GM23248 (cell line): ENCODE measurements at places on chromosomes 5 and 9. TPM values are rescaled to one million over a fixed set of nuclear protein-coding genes. Genes with fewer than 3 reads are reported as not detected.
A peak's percentile ranks its signal among the peaks of the same experiment; 100 is the strongest.

DNA sequence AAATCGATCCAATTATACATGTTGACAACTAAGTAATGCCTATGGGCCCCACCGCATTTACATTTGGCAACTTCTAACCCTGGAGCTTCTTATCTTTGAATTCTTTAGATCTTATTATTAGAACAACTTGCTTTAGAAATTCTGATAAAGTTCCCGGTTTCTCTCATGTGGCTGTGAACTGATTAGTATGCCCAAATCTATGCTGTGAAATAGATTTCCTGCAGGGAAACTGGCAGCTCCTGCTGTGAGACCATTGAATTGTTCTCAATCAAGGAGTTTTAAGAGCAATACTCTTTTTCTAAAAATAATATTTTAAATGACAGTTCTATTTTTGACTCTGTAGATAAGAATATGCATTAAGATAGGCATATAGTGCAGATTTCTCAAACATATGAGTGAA, 177.5 kb downstream of the GABRB2 start:
- no peaks in the 10 kb centered on the region for H3K4me1 ChIP-seq
- no peaks in the 10 kb centered on the region for H3K27me3 ChIP-seq
- no peak overlapping the region for H3K27ac ChIP-seq
- no peaks in the 10 kb centered on the region for H3K36me3 ChIP-seq
- no peak overlapping the region for H3K4me3 ChIP-seq
- no peak for DNase-seq

GRCh38 chr9:16202221-16202620, 649.4 kb downstream of the CCDC171 start:
- H3K27me3 ChIP-seq: no peaks in the 10 kb centered on the region
- DNase-seq: no peak
- H3K4me1 ChIP-seq: peaks cover 24% of the 10 kb centered on the region
- H3K36me3 ChIP-seq: no peaks in the 10 kb centered on the region
- no peak overlapping the region for H3K4me3 ChIP-seq
- no peak overlapping the region for H3K27ac ChIP-seq

DNA sequence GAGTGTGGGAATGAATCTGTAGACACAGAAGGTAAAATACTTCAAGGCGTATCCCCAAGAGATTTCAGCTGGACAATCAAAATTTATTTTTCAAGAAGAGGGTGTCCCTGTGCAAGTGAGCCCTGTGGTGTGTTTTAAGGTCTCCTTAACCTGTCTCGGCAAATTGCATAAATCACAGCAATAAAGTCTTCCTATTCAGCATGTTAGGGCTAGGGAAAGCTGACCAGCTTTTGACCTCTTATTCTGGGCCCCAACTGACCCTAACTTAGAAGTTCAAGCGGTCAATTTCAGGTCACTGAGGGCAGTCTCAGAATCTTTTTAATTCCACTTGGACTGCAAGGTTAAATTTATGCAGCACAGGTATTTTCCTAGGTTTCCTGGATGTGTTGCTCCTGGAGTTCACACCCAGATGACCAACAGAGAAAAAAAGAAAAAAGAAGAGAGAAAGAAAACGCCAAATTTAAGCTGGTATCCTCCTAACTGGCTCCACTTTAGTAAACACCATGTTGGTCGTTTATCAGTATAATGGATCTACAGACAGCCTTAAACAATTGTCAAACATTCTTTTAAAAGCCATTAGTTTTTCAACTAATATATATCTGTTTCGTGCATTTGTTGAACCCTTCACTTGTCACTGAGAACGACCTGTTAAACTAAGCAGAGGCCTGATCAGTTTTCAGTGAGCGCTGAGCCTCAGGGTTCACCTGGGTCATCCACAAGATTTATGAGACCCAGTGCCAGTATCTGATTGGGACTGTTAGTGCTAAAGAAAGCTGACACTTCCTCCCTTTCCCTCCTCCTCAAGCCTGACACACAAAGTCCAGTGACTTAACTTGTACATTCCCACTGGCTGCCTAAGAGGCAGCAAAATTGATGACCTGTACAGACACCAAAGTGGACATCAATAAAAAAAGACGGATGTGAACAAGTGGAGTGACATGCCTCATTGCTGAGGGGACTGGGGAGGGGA, 546.1 kb downstream of the NR2F1-AS1 start:
- DNase-seq: no peak
- no peaks in the 10 kb centered on the region for H3K27me3 ChIP-seq
- H3K4me3 ChIP-seq: no peak overlapping the region
- H3K36me3 ChIP-seq: no peaks in the 10 kb centered on the region
- peaks cover under 1% of the 10 kb centered on the region; the same call in 1 of the 2 replicates for H3K4me1 ChIP-seq
- H3K27ac ChIP-seq: no peak overlapping the region

DNA sequence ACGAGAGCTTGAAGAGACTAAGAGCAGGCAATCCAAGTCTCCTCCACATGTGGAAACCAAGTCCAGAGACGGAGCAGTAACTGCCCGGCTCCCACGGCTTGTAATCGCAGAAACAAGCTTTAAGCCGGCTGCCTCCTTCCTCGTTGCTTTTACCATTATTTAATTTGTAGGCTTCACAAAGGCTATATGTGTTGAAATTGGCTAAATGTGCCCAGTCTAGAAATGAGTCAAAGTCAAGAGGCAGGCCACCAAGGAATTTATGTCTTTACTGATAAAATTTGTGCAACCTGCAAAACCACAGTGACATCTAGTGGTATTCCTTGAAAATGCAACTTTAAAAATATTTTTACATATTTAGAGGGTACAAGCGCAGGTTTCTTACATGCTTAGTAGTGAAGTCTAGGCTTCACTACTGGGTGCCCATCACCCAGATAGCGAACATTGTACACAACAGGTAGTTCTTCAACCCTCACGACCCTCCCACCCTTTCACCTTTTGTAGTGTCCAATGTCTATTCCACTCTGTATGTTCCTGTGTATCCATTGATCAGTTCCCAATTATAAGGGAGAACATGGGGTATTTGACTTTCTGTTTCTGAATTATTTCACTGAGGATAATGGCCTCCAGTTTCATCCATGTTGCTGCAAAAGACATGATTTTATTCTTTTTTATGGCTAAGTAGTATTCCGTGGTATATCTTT, 33.5 kb upstream of the EBF1 start:
- H3K27ac ChIP-seq: peak overlapping the region; percentile 48
- H3K4me3 ChIP-seq: peak overlapping the region; percentile 41
- H3K27me3 ChIP-seq: no peaks in the 10 kb centered on the region
- H3K4me1 ChIP-seq: peaks cover 14% of the 10 kb centered on the region

GRCh38 chr5:177511181-177511580, 1.6 kb upstream of the DOK3 start:
- peaks cover 9% of the 10 kb centered on the region; the same call in 1 of the 2 replicates for H3K36me3 ChIP-seq
- H3K4me3 ChIP-seq: no peak overlapping the region
- no peaks in the 10 kb centered on the region for H3K27me3 ChIP-seq
- peaks cover 11% of the 10 kb centered on the region for H3K4me1 ChIP-seq

DNA sequence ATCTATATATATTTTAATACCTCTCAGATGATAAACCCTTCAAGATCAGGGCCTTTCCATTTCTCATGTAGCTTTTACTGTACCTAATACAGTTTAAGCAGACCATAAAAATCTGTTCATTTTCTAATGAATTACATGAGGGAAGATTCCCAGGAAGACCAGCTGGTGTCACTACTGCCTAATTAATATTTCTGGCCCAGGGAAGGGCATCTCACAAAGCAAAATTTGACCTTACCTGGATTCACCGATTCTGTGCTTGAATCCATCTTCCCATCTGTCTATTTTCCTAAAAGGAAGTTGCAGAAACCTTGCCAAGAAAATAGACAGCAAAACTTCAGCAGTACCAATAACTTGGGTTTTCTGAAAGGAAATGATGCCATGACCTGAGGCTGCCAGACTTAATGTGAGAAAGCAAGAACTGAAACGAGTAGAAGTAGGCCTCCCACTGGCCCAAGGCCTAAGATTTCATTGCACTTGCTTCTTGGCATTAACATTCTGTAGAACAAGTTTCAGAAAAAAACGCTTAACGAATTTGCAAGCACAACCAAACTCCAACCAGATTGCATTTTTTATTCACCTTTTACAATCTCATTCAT, 83.0 kb upstream of the GLIS3 start:
- H3K36me3 ChIP-seq: no peaks in the 10 kb centered on the region
- peak; percentile 56 for DNase-seq
- H3K4me3 ChIP-seq: no peak overlapping the region
- peaks cover 16% of the 10 kb centered on the region for H3K4me1 ChIP-seq
- no peaks in the 10 kb centered on the region for H3K27me3 ChIP-seq

CLINT1 gene
- 68.4 and 69.3 TPM in 2 replicates for polyA plus RNA-seq

DNA sequence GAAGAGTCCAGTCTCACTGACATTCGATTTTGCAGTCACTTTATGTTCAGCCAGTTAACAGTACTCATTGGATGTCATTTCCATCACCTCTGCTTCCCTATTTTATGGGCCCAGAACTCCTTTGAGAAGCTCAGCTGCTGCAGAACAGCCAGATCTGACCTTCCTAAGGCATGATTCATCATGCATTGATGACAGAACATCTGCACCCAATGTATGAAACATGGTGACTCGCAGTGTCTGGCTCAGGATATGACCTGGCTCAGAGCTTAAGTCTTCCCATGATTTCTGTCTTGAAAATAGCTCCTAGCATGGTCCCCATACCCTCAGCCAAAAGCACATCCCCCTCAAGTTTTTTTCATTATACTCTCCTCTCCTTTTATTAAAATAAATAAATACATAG, 92.6 kb upstream of the TRIM32 start:
- DNase-seq: peak; percentile 95
- H3K36me3 ChIP-seq: no peaks in the 10 kb centered on the region
- H3K27ac ChIP-seq: peak overlapping the region; percentile 69
- H3K27me3 ChIP-seq: no peaks in the 10 kb centered on the region
- H3K4me3 ChIP-seq: no peak overlapping the region

DNA sequence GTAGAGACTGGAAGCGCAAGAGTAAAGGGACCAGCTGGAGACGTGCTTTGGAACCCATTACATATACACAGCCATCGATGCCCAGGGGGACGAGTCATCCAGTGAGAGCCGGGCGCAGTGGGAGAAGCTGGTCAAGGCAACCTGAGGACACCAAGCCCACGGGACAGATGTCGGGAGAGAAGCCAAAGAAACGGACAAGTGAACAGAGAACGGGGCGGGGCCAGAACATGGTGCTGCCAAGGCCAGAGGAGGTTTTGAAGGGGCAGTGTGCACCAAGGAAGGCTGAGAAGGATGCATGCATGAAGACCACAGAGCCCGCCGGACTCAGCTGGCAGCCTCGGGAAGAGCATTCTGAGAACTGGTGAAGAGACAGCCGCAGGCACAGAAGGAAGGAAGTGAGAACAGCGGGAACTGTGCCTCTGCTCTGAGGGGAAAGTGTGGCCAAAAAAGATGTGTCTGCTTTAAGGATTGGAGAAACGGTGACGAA, 20.3 kb downstream of the CAMSAP1 start:
- no peaks in the 10 kb centered on the region for H3K36me3 ChIP-seq
- H3K4me1 ChIP-seq: peaks cover 18% of the 10 kb centered on the region
- H3K27me3 ChIP-seq: no peaks in the 10 kb centered on the region
- no peak overlapping the region for H3K27ac ChIP-seq
- DNase-seq: peak; percentile 37
- H3K4me3 ChIP-seq: no peak overlapping the region

DNA sequence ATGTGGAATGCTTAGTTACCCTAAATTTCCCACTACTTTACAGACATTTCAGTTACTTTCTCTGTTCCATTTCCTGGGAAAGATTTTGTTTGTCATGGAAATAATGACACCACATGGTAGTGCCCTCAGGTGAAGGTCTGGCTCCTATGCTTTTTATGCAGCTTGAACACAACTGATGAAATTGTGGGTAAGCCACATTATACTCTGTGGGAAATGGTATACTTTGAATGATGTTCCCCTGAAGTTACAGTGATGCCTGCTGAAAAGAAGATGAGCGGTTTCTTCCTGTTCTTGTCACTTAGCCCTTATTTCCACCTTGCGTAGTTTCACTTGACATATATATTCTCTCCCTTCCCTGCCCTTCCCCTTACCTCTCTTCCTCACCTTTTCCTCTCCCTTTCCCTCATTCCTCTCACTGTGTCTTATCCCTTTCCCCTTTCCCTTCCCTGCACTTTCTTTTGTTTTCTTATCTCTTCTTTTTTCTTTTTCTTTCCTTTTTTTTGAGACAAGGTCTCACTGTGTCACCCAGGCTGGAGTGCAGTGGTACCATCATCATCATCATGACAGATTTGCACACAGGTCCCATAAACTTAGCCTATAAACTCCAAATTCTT, 280.8 kb upstream of the IL12B start:
- no peak for DNase-seq
- no peak overlapping the region for H3K4me3 ChIP-seq
- no peaks in the 10 kb centered on the region for H3K4me1 ChIP-seq
- no peak overlapping the region for H3K27ac ChIP-seq

SPOCK1 gene
- 471 and 532 TPM in 2 replicates for polyA plus RNA-seq

DNA sequence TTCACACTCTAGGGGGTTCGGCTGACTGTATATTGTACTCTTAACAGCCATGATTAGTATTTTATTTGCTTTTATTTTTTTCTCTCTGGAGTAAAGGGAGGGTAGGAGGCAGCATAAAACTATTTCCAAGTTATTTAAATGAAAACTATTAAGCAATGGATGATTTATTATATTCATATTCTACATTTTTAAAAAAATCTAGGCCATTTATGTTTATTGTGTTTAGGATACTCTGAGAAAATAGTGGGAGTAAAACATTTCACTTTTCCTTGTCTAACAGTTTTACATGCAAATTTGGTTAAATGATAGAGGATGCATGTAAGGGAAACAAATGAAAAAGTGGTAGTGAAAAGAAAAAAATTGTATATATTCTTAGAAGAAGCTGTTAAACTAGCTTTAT, 276.3 kb downstream of the GAS1 start:
- H3K27me3 ChIP-seq: no peaks in the 10 kb centered on the region
- no peak overlapping the region for H3K27ac ChIP-seq
- no peaks in the 10 kb centered on the region for H3K36me3 ChIP-seq
- DNase-seq: no peak
- no peak overlapping the region for H3K4me3 ChIP-seq

PCDHB3 gene
- polyA plus RNA-seq: 0.23 and 0.24 TPM in 2 replicates

GRCh38 chr9:88738709-88739108, 203.7 kb downstream of the NXNL2 start:
- DNase-seq: peak; percentile 87
- H3K36me3 ChIP-seq: no peaks in the 10 kb centered on the region
- H3K4me1 ChIP-seq: peaks cover 41% of the 10 kb centered on the region
- H3K27ac ChIP-seq: peak overlapping the region; percentile 24

DNA sequence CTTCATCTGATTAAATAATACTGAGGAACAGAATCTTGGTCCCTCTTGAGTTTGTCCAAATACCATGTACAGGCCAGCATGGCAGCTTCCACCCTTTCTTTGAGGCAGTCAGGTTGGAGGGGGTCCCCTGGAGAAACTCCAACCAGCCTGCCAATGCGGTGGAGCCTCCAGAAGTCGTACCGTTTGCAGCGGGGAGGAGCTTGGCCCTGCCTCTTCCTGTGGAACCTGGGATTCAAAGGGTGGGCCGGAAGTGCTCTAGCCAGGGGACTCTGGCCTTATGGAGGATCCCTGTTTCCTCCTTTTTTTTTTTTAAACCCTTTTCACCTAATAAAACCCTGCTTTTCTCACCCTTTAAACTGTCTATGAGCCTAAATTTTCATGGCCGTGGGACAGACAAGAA, 216.3 kb upstream of the ZNF608 start:
- peaks cover 5% of the 10 kb centered on the region; the same call in 1 of the 2 replicates for H3K4me1 ChIP-seq
- H3K36me3 ChIP-seq: no peaks in the 10 kb centered on the region
- H3K27ac ChIP-seq: no peak overlapping the region
- H3K27me3 ChIP-seq: no peaks in the 10 kb centered on the region
- no peak overlapping the region for H3K4me3 ChIP-seq

- H3K4me1 ChIP-seq: peaks cover 7% of the 10 kb centered on the region; the same call in 1 of the 2 replicates
- H3K27me3 ChIP-seq: no peaks in the 10 kb centered on the region
- H3K27ac ChIP-seq: no peak overlapping the region
- peak; percentile 64 for DNase-seq
These were observed 23.5 kb downstream of the RIGI start for GRCh38 chr9:32502464-32502863.

GRCh38 chr5:128062172-128062746, 21.3 kb upstream of the SLC12A2 start:
- no peaks in the 10 kb centered on the region for H3K27me3 ChIP-seq
- no peak overlapping the region for H3K4me3 ChIP-seq
- peaks cover 15% of the 10 kb centered on the region for H3K4me1 ChIP-seq
- peak; percentile 76 for DNase-seq
- H3K27ac ChIP-seq: peak overlapping the region; percentile 35; the same call in 1 of the 2 replicates
